ENCODE measurements at places on chromosomes 7 and 10.
A peak's percentile ranks its signal among the peaks of the same experiment; 100 is the strongest.

DNA sequence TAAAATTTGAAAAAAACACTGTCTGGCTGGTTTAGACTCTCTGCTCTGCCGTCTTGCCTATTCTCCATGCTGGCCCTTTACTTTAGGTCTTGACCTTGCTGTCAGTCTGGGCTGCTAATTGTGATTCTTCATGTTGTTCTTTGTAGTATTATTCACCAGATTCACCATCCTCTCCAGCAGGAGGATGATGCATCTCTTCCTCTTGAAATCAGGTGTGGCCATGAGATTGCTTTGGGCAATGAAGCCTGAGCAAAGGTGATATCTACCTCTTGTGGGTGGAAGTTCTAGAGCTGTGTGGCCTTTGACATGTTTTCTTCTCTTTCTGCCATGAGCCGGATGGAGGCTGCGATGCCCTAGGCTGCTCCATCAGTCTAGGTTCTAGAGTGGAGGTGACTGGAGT lies 51.3 kb upstream of the ITPRID1 start:
- DNase-seq, result no peak

GRCh38 chr10:124003481-124003870 lies 89.9 kb downstream of the CHST15 start:
- DNase-seq, result no peak

DNA sequence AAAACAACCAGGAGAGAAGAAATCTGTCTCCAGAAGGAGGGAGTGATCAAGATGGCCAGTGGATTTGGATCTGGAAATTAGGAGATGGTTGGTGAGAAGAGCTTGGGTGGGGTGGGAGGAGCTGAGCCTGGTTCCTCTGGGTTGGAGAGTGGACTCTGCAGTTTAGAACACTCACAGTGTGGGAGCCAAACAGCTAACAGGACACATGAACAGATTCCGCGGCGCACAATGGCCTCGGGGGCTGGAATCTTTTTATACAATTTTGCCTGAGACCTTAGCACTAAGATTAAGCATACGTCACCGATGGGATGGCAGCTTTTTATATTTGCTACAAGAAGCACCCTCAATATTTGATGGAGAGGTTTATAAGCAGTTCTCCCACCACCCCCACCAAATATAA lies 2.9 kb downstream of the ECHDC3 start:
- no peak for DNase-seq

DNA sequence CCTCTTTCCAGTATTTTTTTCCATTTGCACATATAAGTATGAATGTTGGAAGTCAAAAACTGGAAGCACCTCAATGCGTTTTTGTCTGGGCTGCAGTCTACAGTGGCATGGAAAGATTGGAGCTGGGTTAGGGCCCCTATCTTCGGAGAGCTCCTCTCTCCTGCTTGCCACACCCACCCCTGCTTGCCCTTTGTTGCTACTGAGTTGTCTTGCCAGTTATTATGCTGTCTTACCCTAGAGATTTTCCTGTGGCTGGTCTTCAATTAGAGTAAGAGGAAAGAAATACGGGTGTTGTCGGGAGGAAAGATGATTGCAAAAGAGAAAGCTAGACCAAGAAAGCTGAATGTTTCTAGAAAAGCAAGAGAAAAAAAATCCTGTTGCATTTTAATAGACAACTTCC lies 228.9 kb upstream of the CELF2 start:
- DNase-seq, result no peak

DNA sequence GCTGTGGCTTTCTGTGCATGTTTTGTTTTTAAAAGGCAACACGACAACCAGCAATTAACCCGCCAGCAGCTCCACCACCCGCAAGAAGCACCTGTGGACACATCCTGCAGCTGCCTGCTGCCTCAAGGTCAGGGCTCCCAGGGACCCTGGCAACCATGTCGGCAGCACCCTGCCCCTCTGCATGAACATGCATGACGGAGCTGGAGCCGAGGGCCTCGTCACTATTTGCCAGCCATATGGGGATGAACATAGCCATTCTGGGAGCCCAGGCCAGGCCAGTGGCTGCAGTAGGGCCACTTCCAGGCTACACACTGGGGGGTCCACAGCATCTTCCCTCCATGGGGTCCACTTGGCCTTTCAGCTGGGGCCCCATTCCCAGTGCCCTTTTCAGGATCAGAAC lies 52.9 kb downstream of the CAMK2B start:
- DNase-seq, result no peak

DNA sequence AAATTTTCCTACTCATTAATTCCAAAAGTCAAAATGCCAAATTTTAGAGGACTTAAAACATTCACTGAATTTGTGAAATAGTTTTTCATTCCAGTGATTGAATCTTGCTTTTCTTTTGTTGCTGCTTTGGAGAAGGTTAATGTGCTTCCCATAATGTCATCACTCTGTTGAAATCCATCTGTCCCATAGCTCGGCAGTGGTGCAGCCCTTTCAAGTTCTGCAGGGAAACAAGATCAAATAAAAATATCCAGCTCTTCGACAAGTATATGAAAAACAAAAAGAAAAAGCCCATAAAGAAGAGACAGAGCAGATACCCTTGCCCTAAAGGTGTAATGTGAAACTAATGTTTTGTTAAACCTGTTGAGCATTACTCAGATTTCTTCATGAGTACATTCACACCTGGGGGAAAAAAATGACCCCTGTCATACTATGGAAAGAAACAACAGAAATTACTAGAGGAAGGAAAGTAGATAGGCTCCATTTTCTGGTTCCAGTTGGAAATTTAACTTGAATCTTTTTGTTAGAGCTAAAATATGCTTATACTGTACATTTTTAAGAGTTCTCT lies 35.1 kb downstream of the AGR3 start:
- no peak for DNase-seq

DNA sequence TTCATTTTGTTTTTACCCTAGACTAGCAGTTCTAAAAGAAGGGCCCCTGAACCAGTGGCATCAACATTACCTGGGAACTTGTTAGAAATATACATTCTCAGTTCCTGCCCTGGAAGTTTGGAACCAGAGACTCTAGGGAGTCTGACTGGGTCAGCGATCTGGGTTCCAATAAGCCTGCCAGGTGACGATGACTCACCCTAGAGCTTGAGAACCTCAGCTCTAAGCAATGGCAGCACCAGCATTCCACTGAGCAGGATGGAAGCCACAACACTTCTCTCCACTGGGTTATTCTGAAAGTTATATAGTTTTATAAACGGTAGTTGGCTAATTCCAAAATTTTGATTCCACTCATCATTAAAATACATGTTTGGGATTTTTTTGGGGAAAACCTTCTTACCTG lies 97.0 kb upstream of the AMPH start:
- DNase-seq, result no peak

DNA sequence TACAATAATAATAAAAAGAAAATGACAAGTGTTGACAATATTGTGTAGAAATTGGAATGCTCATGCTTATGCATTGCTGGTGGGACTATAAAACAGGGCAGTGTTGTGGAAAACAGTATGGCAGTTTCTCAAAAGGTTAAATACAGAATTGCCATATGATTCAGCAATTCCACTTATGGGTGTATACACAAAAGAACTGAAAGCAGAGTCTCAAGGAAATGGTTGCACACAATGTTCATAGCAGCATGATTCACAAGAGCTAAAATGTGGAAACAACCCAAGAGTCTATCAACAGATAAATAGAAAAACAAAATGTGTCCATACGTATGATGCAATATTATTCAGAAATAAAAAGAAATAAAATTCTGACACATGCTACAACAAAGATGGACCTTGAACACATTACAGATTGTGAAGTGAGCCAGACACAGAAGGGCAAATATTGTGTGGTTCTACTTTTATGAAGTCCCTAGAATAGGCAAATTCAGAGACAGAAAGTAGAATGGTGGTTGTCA lies 64.8 kb upstream of the GRM8 start:
- no peak for DNase-seq

- DNase-seq, result no peak
Measured at GRCh38 chr7:150412518-150413488, 33.7 kb downstream of the ZNF775 start.

- DNase-seq, result peak; percentile 54
Measured at GRCh38 chr7:23490357-23491135, 20.3 kb upstream of the IGF2BP3 start.

- no peak for DNase-seq
Measured at GRCh38 chr7:142647749-142648148, 101.5 kb upstream of the PRSS1 start.

- no peak for DNase-seq
Measured at GRCh38 chr7:28942168-28942567, 16.0 kb downstream of the TRIL start.

GRCh38 chr7:26506196-26506595 lies 214.5 kb downstream of the SNX10 start:
- no peak for DNase-seq

DNA sequence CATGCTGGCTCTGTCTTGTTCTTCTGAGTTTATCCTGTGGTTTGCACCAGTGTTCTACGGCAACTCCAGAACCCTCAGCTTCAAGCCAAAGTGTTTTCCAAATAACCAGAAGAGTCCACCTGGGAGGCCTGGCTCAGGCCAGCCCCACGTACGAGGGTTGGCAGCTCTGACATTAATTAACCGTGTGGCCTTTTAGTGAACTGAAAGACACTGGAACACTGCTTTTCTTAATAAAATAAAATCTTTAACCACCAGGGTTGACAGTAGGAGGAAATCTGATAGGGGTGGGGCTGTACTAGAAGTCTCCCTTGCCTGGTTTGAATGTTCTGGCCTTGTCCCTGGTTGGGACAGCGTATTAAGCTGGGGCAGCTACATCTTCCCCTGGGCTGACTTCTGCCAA lies 64.9 kb downstream of the SYPL1 start:
- DNase-seq, result no peak

DNA sequence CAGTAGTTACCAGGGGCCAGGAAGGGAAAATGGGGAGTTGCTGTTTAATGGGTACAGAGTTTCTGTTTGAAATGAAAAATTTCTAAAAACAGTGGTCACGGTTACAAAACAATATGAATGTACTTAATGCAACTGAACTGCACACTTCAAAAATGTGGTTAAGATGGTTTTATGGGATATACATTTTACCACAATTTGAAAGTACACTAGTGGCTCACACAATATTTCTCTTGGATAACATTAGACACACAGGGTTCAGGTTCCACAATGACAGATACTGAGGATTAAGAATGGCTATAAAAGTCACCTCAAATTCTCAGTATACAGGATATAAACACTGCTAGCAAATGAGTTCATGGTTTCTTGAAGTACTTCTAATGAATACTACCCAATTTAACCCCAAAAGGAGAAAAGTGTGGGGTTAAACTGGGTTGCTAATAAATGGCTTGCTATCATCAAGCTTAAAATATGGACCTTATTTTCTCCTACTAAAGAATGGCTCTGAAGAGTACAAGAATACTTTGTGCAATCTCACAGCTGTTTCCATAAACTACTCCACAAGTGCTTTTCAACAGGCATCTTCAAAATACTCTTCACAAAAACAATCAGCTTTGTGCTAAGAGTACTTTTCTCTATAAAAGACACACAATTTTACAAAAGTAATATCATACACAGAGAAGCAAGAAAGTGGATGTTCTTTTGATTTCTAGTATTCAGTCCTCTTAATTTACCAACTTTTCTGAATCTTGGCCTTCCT lies 92.9 kb downstream of the SRPK2 start:
- DNase-seq, result no peak

GRCh38 chr10:63707254-63707910 lies 186.2 kb downstream of the REEP3 start:
- DNase-seq, result no peak

- peak; percentile 17 for DNase-seq
Measured at GRCh38 chr10:110005719-110006118, 2.1 kb upstream of the ADD3 start.

- no peak for DNase-seq
Measured at GRCh38 chr7:25361863-25362262, 133.6 kb upstream of the NPVF start.

DNA sequence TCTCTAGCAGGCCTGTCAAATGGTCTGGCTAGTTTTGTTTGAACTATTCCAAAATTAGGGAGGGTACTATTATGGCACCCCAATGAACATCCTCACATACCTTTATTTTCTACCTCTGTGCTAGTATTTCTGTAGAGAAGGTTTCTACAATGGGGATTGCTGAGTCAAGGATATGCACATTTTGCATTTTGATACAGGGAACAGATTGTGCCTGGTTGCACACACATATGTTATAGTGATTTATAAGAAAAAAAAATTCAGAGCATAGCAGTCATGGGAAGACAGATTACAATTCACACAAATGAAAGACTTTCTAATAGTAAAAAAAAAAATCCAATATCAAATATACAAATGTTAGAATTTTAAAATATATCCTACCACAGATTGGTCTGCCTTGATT lies 14.1 kb upstream of the NRBF2 start:
- DNase-seq, result no peak

- no peak for DNase-seq
Measured at GRCh38 chr10:75542906-75543305, 111.5 kb downstream of the LRMDA start.

DNA sequence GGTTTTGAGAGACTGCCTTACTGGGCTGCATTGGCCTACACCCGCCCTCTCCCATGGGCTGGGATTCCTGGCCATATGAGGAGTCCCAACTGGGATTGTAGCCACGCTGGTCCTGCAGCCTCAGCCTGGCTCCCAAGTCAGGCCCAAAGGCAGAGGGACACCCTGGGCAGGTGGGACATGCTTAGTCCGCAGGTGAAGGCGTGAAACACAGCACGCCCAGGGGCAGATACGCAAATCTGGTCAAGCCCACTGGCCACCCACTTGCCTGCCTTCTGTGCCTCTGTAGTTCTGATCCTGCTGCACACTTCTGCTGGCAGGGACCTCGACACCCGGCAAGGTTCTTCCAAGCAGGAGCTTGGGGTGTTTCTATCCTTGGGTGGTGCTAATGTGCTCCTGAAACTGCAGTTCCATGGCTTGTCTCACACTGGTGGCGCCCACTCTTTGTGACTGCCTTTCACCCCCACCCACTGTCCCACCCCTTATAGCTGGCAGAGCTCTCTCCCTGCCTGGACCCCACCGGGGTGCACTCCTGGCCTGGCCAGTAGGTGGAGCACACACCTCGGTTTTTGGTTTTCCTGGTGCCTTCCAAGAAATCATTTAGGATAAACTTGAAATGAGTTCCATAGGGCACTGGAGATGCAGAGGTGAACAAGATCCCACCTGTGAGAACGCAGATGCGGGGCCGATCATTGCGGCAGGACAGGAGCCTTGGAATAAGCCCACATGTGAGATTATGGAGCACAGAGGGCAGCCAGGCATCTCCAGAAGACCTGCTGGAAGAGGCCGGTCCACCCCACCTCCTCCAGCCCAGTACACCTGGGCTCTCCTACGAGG lies 47.9 kb downstream of the MKI67 start:
- peak; percentile 45 for DNase-seq

DNA sequence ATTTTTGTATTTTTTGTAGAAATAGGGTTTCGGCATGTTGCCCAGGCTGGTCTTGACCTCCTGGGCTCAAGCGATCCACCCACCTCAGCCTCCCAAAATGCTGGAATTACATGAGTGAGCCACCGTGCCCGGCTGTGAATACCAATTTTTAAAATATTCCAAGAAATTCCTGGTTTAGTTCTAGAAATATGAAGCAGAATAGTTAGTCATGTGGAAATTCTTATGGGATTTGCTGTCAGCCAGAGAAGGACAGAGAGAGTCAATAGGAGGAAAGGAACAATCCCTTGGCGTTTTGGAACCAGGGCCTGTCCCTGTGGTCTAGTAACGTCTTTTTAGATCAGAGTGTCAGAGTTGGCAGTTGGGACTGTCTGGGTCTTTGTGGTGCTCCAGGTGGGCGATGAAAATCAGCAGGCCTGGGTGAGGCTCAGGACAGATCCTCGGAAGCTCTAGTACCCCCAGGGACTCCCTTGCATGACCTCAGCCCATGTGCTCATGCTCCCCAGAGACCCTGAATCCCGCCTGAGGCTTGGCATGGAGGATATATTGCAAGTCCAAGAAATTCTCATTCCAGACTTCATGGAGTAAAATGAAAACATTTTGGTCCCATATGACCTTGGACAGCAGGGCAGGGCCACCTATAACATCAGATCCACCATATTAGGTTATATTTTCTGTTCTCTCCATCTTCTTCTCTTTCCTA lies 7.8 kb downstream of the NODAL start:
- DNase-seq, result no peak
